ENCODE measurements at places on chromosomes 2 and 18.

DNA sequence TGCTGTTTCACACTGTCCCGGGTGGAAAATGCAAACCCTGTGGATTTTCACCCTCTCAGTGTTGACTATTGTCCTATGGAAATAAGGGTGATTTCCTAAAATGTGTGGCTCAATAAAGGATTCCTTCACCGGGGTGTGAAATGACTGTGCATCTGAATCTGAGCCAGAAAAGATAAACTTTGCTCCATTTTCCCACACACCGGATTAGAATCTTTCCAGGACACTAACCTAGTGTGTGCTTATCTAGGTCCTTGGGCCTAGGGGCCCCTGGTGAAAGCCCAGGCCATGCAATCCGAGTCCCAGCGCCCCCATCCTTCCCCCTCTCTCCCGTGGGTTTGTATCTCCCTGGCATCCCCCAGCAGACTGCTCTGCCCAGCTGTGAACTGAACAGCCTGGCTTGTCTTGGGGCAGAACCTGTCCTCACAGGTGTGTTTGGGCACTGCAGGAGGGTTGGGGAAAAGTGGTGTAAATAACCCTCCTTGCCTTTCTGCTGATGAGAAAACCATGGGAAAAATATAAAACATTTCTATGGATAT is 17.3 kb downstream of the KLHL29 start:
- no peak for DNase-seq

DNA sequence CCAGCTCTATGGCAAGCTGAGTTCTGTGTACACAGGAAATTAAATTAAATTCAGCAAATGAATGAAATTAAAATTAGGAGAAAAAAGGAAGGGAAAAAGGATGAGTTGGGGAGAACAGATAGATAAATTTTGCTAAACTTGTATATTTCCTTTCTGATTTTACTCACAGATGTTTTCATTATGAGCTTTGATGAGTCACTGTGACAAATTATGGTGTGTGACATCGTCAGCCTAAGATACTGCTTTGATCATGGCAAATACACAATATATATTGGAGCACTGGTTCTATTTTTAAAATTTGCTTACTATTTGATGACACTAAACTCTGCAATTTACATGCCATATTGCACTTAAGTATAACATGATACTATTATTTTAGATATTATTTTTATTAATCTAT is 464.6 kb upstream of the SPHKAP start:
- no peak for DNase-seq

DNA sequence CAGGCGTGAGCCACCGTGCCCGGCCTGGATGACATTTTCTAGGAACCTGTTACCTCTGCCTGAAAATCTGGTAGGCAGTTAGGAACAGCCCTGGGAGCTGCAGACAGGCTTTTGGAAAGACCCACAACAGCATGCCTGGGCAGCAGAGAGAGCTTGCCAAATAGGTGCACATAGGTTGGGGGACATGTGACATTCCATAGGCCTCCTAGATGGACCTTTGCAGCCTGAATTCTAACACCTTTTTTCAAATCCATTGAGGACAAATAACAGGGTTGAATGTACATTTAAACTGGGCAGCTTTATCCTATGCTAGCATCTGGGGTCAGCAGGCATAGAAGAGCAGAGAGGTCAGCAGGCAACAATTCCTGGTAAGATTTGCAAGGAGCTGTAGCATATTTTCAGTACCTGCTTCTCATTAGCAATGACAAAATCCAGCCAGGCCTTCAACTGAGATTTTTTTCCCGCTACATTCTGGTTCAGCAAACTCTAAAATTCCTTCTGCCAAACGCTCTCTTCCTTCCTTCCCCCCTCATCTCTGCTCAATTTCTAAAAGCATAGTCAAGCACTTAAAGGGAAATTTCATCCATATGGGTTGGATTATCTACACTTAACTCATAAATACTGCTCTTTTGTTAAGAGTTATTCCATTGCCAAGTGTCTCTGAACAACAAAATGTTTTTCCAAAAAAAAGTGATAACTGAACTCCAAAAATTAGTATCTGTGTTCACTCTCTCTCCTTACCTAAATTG is 75.2 kb downstream of the SOWAHC start:
- DNase-seq = no peak

DNA sequence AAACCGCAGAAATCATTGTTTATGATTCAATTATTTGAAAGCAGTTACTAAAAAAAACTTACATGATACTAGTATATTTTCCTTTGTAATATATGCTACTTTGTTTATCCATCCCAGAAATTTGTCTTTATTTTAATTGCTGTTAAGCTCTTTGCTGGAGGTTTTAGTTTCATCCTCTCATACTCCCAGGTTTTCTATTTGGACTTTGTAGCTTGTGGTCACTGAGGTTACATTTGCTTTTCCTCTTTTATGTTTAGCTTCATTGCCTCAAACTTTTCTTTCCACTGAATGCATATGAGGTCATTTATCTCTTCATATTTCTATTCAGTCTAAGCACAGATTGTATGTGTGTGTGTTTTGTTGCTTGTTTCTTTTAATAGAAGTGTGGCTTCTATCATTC is 89.9 kb downstream of the ERBB4 start:
- DNase-seq = no peak

- no peak for DNase-seq
Measured at GRCh38 chr2:219465659-219466561, 31.3 kb downstream of the SPEG start.

- DNase-seq = no peak
Measured at GRCh38 chr2:212863185-212863588, 288.2 kb downstream of the IKZF2 start.

- DNase-seq = no peak
Measured at GRCh38 chr2:236173036-236173728, 5.0 kb upstream of the GBX2 start.

DNA sequence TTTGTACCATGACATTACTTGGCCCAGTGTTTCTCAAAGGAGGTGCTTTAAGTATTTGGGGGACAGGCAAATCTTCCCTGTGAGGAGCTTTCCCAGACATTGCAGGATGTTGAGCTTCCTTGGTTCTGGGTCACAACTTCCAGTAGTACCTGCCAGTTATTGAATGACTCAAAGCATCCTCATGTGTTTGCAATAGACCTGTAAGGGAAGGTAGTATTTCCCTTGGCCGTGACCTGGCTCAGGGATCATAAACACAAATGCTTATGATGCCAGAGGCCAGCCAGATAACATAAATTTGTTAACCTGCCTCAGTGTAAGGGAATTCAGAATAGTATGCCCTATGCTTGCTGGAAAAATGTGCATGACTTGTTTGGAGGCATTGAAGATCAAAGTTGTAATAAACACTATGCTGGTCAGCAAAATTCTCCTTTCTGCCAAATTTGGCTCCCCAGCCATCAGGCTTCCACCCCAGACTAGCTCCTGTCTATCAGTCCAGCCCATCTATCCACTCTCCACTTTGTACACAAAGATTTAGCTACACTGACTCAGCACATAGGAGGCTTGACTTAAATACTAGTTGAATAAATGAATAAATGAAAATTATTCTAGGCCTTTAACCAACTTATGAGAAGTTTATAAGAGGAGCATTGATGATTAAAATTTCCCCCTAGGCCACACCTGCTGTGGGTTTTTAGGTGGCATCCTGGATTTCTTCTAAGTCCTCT is 102.0 kb upstream of the EFEMP1 start:
- no peak for DNase-seq

DNA sequence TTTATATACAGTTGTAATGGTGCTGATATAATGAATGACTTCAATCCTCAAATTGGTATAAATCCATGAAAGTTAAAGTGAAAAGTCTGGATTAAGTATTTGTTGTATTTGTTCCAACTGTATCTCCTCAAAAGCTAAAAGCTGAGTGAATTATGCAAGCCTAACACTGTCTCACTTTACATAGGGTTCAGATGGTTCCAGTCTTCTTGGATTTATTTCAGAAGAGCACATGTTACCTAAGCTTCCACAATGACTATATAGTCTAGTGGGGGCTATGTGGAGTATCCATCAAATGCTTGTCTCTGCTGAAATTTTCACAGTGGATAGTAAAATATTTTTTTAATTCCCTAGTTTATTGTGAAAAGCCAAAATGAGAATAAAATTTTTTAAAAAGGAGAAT is 13.0 kb downstream of the MCEE start:
- no peak for DNase-seq

DNA sequence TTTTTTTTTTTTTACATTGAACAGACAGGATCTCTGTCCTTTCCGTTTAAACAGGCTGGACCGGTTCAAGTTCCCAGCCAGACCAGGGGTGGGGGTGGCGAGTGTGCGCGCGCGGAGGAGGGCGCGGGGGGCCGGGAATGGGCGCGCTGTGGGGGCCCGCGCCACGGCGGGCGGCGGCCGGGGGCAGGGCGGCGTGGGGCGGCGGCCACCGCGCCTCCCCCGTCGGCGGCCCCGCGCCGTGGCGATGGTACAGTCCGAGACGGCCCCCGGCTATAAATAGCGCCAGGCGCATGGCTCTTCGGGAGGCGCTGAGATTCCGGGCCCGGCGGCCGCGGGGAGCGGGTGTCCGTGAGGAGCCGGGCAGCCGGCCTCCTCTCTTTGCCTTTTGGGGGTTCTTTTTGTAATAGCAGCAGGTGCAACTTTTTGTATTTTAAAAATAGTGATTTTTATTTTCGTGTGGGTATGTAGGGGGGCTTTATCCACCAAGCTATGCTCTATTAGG is 430 bp upstream of the CELF4 start:
- no peak for DNase-seq

DNA sequence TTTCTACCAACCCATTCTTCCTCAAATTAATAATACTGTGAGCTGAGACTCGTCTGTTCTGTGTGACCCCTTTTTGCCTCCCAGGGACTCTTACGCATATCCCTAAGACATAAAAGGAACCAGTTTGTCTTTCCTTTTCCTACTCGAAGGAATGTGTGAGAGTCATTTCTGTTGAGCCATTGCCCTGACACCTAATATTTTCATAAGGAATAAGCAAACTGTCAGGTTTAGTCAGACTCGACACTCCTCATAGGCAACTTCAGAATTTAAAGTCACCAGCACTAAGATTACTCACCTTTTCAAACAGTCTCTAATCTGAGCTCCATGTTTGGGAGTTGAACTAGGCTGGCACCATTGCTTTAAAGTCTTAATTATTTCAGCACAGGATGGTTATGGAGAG is 305.5 kb downstream of the IKZF2 start:
- DNase-seq = no peak

DNA sequence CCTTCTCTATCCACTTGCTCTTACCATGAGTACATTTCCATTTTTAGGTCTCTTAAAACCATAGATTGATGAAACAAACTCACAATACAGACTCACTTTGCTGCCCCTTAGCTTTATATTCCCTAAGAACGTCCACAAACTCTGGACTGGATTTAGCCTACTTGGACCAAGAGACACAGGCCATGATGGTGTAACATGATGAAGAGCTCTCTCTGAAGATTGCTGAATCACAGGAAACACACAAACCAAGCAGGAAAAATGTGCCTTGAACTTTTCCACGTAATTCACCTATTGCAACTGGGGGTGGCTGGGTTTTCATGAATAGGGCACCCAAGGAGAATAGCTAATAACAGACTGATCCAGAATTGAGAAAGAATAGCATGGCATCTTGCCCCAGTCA is 201.7 kb upstream of the RBBP8 start:
- DNase-seq = no peak

GRCh38 chr2:20561637-20562454 is 89.1 kb downstream of the HS1BP3 start:
- DNase-seq = no peak

GRCh38 chr18:6537475-6537874 is 122.8 kb upstream of the L3MBTL4 start:
- no peak for DNase-seq

DNA sequence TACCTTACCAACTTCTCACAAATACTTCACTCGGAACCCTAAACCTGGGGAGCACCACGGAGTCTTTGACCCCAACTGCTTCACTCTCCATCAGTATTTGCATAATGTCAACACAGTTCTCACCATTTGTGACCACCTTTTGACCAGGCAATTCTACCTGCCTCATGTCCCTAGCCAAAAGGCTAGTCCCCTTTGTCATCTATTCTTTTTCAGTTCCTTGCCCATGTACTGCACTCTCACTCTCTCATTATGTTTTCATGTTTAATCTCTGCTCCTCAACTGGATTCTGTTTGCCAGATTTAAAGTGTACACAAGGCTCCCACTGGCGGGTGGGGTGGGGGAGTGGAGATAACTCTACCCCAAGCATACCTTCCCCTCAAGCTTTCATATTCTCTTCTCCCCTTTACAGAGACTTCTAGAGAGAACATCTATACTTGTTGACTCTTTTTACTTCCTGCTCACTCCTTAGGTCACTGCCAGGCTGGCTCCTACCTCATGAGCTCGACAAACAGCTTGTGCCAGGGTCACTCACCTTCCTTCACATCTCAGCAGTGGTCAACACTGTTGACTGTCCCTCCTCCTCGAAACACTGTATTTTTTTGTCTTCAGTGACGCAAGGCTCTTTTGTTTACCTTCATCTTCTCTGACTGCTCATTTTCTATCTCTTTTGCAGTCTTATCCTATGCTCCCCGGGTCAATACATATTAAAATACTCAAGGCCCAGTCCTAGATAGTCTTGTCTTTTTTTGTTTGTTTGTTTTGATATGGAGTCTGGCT is 88.7 kb upstream of the MAP4K3 start:
- DNase-seq = no peak

DNA sequence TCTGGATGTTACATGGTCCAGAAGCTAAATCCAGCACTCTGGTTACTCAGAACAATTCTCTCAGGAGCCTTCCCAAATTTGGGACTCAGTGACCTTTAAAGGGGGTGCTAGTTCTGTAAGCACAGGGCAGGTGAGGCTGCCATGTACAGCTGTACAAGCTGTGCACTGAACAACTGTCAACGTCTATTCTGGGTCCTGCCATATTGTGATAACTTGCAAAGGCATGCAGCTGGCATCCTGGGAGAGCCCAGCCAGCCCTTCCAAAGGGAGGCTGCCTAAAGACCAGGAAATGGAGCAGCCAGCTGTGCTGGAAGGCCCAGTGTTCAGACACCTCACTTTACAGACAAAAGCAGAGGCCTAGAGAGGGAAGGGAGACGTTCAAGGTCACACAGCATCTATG is 204.8 kb downstream of the KLHL29 start:
- DNase-seq = no peak

DNA sequence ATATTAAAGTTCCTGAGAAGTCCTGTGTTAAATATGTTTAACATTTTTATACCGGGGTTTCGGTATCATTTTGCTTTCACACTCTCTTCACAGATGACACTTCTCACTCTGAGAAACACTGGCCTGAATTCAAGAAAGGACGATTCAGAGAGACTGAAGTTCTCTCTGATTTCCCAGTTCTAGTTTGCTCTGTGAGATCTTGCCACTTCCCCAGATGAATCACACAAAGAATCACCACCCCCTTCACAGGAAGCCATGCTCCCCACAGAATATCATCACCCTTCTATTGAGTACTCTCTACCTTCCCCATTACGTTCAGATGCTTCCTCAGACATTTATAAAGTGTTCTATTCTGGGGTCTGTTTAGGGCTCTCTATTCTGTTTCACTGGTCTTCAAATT is 16.1 kb upstream of the CD207 start:
- no peak for DNase-seq

GRCh38 chr2:149001496-149001895 is 37.0 kb upstream of the LYPD6B start:
- DNase-seq = no peak

- no peak for DNase-seq
Measured at GRCh38 chr18:46302528-46303485, 198.6 kb downstream of the HAUS1 start.

Data from germinal center (tissue), 1 donor.